Sigmoid colon (tissue), 7 donors: ENCODE measurements at places on chromosomes 13 and 19. TPM values are rescaled to one million over a fixed set of nuclear protein-coding genes. Genes with fewer than 3 reads are reported as not detected.

- no peaks in the 10 kb centered on the region for H3K27me3 ChIP-seq
- no peaks in the 10 kb centered on the region for H3K36me3 ChIP-seq
- no peaks in the 10 kb centered on the region for H3K4me1 ChIP-seq
- H3K27ac ChIP-seq, result no peak within 1 kb of the TSS
- DNase-seq, result no peak
These were observed at the start of gene TMEM272 for GRCh38 chr13:51844862-51845573. Gene TMEM272 (minus strand): TSS chr13:51845177. CDS start chr13:51838530, 6,647 bp downstream.

GRCh38 chr19:44808463-44809371, at the start of gene BCAM:
Gene BCAM (plus strand): TSS chr19:44809103. CDS start chr19:44809125, 22 bp downstream.
- peak; percentile 91 for DNase-seq
- peak within 1 kb of the TSS; percentile 49 for H3K27ac ChIP-seq
- H3K27me3 ChIP-seq, result no peaks in the 10 kb centered on the region
- H3K36me3 ChIP-seq, result no peaks in the 10 kb centered on the region

- no peak overlapping the region for H3K4me3 ChIP-seq
- H3K27me3 ChIP-seq, result no peaks in the 10 kb centered on the region
- H3K4me1 ChIP-seq, result no peaks in the 10 kb centered on the region
- no peak overlapping the region for H3K27ac ChIP-seq
These were observed 429.0 kb upstream of the MIR17HG start for GRCh38 chr13:90918536-90918935.

DNA sequence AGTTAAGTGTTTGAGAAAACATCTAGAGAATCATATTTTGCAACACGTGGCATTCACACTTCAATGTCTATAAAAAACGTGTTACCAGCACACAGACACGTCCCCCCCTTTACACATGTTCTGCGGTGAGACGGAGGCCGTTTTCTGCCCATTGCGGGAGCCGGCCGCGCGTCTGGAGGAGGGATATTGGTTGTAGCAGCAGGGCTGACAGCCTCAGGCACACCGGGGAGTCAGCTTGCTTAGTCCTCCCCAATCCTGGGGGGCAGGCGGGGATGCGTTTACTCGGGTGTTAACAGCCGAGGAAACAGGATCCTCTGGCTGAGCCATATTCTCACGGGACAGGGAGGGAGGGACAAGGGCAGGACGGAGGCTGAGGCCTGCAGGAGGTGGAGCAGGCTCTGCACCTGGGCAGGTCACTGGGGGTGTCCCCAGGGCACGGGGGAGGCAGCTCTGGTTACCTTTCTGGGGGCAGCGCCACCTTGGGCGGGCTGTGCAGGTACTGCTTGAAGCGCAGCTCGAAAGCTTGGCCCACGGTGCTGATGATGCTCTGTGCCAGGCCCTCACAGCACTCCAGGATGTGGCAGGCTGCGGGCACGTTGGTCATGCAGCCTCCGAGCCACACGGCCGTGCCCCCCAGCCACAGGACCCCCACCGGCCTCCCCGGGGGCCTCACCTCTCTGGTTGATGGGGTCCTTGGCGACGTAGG, 25.0 kb downstream of the SHC2 start:
- H3K4me3 ChIP-seq, result no peak overlapping the region
- no peak for DNase-seq
- no peaks in the 10 kb centered on the region for H3K27me3 ChIP-seq
- H3K27ac ChIP-seq, result no peak overlapping the region
- no peaks in the 10 kb centered on the region for H3K4me1 ChIP-seq
- H3K36me3 ChIP-seq, result no peaks in the 10 kb centered on the region

DNA sequence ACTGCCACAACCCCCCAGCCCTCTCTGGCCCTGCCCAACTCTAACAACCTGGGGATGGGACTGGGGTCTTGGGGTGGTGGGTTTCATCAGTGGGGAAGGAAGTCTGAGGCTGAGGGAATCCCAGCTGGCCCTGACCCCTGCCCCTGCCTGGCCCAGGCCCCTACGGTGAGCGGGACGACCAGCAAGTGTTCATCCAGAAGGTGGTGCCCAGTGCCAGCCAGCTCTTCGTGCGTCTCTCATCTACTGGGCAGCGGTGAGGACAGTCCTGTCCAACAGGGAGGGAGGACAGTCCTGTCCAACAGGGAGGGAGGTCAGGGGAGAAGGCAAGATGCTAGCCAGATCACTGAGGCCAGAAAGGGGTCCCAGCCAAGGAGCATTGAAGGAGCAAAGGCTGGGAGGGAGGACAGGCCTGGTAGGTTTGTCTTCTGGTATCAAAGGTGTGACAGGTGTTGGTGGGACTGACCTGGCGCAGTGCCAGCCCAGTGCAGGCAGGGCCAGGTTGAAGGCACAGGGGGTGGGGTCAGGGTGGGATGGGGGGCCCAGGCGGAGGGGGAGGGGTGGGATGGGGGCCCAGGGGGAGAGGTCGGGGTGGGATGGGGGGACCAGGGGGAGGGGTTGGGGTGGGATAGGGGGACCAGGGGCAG, 12.1 kb upstream of the LTBP4 start:
- H3K36me3 ChIP-seq, result peaks cover 15% of the 10 kb centered on the region
- DNase-seq, result no peak
- no peak overlapping the region for H3K4me3 ChIP-seq
- H3K27ac ChIP-seq, result no peak overlapping the region

DNA sequence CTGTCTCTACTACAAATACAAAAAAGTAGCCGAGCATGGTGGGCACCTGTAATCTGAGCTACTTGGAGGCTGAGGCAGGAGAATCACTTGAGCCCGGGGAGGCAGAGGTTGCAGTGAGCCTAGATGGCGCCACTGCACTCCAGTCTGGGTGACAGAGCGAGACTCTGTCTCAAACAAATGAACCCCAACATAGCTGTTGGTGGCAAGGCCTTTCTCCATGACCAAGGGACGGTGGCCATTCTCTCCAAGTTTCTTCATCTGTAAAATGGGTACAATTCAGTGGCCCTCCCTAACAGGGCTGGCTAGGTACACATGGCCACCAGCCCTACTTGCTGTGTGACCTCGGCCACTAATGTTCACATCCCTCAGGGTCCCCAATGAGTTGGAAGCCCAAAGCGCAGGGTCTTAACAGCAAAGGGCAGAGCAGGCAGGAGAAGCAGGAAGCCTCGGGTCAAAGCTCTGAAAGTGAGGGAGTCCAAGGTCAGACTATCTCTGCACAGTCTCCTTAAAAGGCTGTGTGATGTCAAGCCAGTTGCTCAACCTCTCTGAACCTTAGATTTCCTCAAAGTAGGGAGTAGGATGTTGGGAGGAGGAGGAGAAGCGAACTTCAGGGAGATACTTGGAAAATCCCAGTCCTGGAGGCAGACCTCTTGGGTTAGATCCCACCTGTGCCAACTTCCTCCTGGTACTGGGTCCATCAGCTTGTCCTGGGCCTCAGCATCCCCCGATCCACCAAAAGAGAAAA, 2.7 kb downstream of the JUND start:
- no peaks in the 10 kb centered on the region for H3K27me3 ChIP-seq
- H3K27ac ChIP-seq, result peak overlapping the region; percentile 99
- H3K4me1 ChIP-seq, result peaks cover 71% of the 10 kb centered on the region
- DNase-seq, result no peak

- no peak overlapping the region for H3K4me3 ChIP-seq
- no peaks in the 10 kb centered on the region for H3K36me3 ChIP-seq
- H3K27me3 ChIP-seq, result no peaks in the 10 kb centered on the region
- H3K27ac ChIP-seq, result no peak overlapping the region
- no peak for DNase-seq
- H3K4me1 ChIP-seq, result peaks cover 10% of the 10 kb centered on the region
These were observed 45.1 kb downstream of the MIPEP start for GRCh38 chr13:23844132-23844531.

GRCh38 chr13:20149762-20150161, 11.1 kb downstream of the GJA3 start:
- H3K36me3 ChIP-seq, result no peaks in the 10 kb centered on the region
- H3K27ac ChIP-seq, result no peak overlapping the region
- H3K27me3 ChIP-seq, result peaks cover 3% of the 10 kb centered on the region

The KCNN1 gene
- total RNA-seq, result 0.33 TPM

The POU2F2 gene
- total RNA-seq, result 2.5 TPM

- DNase-seq, result no peak
- H3K36me3 ChIP-seq, result no peaks in the 10 kb centered on the region
- H3K27ac ChIP-seq, result no peak overlapping the region
- H3K4me3 ChIP-seq, result no peak overlapping the region
- no peaks in the 10 kb centered on the region for H3K27me3 ChIP-seq
These were observed 484.6 kb downstream of the ZNF536 start for GRCh38 chr19:30856786-30857185.

DNA sequence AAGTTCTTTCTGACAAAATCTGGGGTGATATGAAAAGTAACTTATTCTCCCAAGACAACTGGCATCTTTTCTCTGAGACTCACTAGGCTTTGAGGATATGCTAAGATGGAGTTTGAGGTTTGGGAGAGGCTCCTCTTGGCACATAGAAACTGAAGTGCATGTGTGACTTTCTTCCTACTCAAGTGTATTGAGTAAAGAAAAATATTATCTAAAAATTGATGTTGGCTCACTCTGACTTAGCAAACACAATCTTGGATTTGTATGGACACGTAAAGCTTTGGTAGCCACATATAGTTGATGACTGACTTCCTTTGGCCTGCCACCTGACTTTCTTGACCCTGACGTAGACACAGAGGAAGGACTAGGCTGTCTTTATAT, 71.1 kb upstream of the KLF12 start:
- H3K4me3 ChIP-seq, result no peak overlapping the region
- no peak overlapping the region for H3K27ac ChIP-seq
- DNase-seq, result no peak
- no peaks in the 10 kb centered on the region for H3K27me3 ChIP-seq
- H3K4me1 ChIP-seq, result peaks cover 3% of the 10 kb centered on the region

DNA sequence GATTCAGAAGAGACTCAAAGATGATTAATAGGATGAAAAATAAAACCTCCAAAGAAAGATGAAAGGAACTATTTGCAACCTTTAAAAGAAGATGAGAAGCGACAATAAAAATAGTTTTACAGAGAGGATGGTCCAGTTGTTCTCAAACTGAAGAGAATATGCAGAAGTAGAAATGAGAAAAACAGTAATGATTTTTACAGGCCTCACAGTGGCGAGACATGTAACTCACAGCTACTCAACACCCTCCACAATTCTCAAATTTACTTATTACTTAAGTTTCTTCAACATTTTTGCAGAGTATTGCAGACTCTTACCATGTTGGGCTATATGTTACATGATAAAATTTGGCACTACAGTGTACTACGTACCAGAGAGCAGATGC, 20.8 kb downstream of the NUFIP1 start:
- peak overlapping the region; percentile 62 for H3K27ac ChIP-seq
- no peak for DNase-seq

DNA sequence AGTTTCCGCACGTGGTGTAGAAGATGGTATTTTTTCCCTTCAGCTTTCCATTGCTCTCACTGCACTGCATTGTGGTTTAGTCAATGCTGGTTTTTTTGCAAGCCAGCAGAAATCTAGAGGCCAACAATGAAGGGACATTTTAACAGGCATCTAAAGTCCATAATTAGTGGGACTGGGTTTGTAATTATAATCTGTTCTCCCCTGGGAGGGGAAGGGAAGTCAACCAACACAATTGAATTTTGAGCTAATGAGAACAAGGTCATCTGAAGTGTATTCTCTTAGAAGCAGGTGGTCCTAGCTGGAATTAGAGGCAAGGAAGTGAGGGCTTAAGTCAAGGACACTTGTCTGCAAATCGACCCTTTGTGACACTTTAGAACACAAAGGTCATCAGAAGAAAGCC, 156.4 kb downstream of the MYO16 start:
- H3K27ac ChIP-seq, result no peak overlapping the region
- no peak overlapping the region for H3K4me3 ChIP-seq
- no peak for DNase-seq
- no peaks in the 10 kb centered on the region for H3K4me1 ChIP-seq

The FOXA3 gene
- total RNA-seq, result not detected

DNA sequence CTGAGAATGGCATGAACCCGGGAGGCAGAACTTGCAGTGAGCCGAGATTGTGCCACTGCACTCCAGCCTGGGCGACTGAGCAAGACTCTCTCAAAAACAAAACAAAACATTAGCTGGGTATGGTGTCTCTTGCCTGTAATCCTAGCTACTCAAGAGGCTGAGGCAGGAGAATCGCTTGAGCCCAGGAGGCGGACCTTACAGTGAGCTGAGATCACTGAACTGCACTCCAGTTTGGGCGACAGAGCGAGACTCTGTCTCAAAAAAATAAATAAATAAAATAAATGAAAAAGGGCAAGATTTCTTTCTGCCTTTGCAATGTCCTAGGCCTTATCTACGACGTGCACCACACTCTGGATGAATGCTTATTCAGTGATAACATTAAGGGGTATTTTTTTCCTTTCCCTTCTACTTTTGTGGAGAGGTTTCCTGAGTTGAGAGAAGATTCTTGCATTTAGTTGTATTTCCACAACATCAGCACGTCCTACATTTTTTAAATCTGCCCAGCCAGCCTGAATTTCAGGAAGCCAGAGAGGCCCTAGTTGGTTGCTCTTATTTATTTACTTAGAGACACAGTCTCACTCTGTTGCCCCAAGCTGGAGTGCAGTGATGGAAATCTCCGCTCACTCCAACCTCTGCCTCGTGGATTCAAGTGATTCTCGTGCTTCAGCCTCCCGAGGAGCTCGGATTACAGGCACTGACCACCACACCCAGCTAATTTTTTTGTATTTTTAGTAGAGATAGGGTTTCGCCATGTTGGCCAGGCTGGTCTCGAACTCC, 26.1 kb upstream of the OR1M1 start:
- no peak overlapping the region for H3K4me3 ChIP-seq
- no peaks in the 10 kb centered on the region for H3K36me3 ChIP-seq
- no peak overlapping the region for H3K27ac ChIP-seq
- no peaks in the 10 kb centered on the region for H3K27me3 ChIP-seq
- DNase-seq, result no peak
- no peaks in the 10 kb centered on the region for H3K4me1 ChIP-seq

The MEX3D gene
- total RNA-seq, result 14.0 TPM

The PTPRH gene
- 1.9 TPM for total RNA-seq

GRCh38 chr13:46717856-46718255, 79.1 kb downstream of the ESD start:
- H3K4me1 ChIP-seq, result no peaks in the 10 kb centered on the region
- no peak overlapping the region for H3K4me3 ChIP-seq
- H3K27ac ChIP-seq, result no peak overlapping the region
- no peaks in the 10 kb centered on the region for H3K27me3 ChIP-seq

The ZNF790 gene
- total RNA-seq, result 8.6 TPM

The DGKH gene
- 17.8 TPM for total RNA-seq

GRCh38 chr13:112251930-112252585, 124.1 kb upstream of the SPACA7 start:
- no peak overlapping the region for H3K4me3 ChIP-seq
- peaks cover 8% of the 10 kb centered on the region for H3K27me3 ChIP-seq
- no peak overlapping the region for H3K27ac ChIP-seq
- H3K36me3 ChIP-seq, result no peaks in the 10 kb centered on the region

DNA sequence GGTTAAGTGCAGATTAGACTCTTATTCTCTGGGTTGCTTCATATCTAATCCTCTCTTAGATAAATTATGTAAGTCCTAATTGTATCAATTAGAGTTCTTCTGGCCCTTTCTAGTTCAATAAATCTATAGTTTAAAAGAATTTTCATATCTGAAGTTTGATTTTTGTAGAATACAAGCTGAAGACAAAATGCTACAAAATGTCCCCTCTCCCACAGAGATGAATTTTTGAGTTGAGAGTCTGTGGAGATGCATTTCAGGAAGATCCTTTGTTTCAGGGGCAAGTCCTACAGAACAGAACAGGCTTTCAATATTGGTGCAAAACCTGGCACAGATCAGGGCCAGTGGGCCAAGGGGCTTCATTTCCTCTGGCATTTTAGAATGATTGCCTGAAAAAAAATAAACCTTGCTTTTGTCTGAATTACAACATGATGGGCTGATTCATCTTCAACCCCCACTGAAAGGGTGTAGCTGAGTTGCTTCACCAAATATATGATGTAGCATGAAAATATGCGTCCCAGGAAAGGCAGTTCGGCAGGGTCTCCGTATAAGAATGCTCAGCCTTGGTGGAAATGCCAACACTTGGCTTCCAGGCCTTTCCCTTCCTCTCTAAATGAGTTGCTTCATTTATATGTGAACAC, 6.4 kb upstream of the IPO5 start:
- H3K27me3 ChIP-seq, result no peaks in the 10 kb centered on the region
- no peaks in the 10 kb centered on the region for H3K36me3 ChIP-seq
- no peak overlapping the region for H3K27ac ChIP-seq
- H3K4me1 ChIP-seq, result no peaks in the 10 kb centered on the region
- H3K4me3 ChIP-seq, result no peak overlapping the region

The ZNF30 gene
- 2.0 TPM for total RNA-seq
